ENCODE measurements at places on chromosomes 5 and 9.

GRCh38 chr9:13787234-13787833 lies 507.8 kb upstream of the MPDZ start:
- peak; percentile 36 for DNase-seq

- DNase-seq: no peak
Measured at GRCh38 chr5:87551911-87552310, 139.2 kb upstream of the CCNH start.

DNA sequence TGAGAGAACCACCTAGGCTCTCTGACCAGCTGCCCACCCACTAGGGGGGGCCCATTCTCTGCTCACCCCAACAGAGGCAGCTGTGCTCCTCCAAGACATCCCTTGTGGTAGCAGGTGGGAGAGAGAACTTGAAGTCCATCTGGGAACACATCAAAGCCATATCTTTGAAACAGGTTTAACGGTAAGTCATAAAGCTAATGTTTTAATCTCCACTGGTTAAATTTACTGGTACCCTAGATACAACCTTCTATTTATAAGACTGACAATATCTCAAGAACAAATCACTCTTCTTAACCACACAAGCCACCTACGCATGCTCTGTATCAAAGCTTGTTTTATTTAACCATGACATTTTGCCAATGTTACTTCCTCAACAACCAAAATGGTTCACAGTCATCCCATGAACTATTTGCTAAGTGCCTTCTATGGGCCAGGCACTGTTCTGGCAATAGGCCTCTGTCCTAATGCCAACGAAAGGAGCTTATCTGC lies 20.4 kb downstream of the AUH start:
- no peak for DNase-seq

- DNase-seq: no peak
Measured at GRCh38 chr9:15221746-15222145, 85.3 kb downstream of the TTC39B start.

DNA sequence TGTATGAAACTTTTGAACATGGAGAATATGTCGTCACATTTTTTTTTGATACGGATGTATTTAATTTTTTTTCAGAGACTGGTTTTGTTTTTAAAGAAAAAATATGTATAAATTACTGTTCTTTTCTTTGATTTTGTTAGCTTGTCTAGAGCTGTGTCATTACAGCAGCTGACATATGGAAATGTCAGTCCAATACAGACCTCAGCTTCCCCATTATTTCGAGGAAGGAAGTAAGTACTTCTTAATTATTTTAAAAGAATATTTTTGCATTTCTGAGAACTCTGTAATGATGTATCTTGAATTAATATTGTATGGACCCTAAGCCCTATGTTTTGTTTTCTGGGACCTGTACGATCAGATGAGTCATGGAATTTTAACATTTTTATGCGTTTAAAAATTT lies 7.6 kb downstream of the TENT2 start:
- no peak for DNase-seq

GRCh38 chr9:82117026-82117811 lies 128.6 kb downstream of the SPATA31D1 start:
- no peak for DNase-seq

DNA sequence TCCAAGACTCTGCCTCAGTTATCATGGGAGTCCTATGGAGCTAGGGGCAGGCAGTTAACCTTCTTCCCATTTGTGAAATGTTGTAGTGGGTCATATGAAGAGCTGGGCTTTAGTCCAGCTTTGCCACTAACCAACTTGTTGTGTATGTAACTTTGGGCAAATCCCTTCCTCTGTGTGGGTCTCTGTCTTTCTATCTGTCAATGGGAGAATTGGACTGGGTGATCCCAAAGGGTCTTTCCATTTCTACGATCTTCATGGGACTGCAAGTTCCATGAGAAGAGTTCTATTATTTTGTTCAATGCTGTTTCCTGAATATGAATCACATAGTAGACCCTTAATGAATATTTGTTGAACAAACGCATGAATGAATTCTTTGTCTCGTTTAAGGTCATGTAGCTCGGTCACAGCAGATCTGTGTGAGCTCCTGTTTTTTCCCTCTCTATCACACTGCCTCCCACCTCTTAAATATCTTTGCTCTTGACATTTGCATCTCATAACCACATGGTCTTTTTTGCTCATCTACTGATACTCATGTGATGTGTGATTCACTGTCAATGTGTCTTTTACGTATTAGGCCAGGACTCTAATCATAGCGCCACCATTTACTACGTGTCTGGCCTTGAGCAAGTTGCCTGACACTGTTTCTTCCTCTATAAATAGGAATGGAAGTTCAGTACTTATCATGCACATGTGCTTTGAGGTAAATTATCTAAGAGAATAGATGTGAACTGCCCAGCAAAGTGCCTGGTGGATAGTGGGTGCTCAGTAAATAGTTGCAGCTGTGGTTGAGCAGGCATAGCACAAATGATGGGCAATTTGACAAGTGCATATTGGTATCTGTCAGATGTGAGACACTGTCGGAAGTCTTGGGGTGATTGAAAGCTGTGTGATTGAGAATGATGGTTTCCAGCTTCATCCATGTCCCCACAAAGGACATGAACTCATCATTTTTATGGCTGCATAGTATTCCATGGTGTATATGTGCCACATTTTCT lies 37.4 kb downstream of the PTTG1 start:
- DNase-seq: no peak

DNA sequence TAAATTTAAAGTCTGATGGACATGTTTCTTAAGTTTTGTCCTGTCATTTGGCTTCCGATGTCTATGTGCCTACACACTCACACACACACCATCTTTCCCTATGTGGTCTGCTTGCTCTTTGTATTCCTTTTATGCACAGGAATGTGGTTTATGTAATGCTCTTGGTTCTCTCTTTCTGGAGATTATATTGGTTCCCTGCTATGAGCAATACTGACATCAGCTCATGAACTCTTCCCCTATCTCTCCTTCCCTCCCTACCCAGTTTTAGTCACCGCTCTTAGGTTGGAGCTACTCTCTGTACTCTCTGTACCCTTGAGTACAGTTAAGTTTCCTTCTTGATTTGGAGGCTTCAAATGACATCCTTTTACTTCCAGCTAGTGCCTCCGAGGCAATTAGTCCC lies 77.9 kb upstream of the MVB12B start:
- peak; percentile 72 for DNase-seq

DNA sequence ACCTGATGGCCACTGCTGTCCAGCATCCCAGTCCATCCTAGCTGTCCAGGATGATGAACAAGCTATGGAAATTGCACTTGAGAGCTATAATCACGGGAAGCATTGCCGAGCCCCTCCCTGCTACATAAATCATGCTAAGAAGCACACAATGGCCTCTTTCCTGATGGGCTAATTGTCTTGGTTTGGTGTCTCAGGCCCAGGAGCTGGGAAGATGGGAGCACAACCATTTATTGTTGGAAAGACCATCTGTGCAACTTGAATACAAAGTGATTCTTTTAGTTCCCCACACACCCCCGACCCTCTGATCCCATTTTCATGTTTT lies 80.4 kb downstream of the RGS3 start:
- DNase-seq: no peak
